ENCODE measurements at places on chromosomes 13 and 19.

DNA sequence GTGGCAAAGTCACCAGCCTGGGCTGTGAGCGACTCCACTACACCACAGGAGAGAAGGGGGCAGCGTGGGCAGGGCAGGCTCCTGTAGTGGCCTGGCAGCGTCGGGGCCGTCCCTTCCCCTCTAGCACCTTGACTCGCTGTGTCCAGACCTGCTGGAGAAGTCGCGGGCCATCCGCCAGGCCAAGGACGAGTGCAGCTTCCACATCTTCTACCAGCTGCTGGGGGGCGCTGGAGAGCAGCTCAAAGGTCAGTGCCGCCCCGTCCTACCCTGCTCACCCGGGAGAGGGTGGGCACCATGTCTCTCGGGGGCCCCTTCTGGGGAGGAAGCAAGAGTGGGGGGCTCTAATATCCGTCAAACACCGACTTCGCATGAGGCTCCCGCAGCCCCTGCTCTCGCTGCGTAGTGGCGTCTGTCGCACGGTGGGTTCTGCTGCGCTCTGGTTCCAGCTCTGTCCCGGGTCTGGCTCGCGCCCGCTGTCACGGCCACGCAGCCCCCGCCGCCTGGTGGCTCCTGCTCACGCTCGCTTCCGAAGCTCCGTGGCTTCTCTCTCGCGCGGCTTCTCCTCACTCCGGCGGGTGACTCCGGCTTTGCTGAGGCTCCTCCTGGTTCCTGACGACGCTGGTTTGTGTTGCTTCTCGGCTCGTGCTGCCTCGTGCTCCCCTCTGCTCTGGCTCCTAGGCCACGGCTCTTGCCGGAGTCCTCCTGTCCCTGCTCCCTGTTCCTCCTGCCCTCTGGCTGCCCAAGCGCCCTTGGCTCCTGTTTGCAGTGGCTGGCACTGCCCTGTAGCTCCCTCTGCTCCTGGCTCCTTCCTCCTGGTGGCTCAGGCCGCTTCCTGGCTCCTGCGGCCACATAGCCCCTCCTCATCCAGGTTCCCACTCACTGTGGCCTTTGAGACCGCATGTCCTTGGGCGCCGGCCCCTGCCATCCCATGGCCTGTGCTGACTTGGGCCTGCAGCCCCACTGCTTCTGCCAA lies 27.2 kb downstream of the MYH14 start:
- DNase-seq: peak; percentile 87

DNA sequence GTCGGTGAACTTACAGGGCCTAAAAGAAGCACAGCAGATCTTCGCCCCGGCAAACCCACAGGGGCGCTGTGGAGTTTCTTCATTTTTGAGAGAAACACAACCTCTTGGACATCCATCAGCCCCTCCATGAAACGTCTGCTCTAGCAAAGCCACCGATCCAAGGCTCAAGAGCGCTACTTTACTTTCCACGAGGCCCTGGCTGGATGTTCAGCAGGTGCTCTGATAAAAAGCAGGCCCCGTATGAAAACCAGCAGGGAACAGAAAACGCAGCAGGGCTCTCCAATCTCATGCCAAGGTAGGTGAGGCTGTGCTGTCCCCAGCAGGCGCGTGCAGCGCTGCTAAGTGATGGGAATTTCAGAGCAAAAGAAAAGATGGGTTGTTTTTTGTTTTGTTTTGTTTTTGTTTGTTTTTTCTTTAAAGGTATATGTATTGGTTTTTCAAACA lies 86.7 kb downstream of the IRS2 start:
- peak; percentile 58 for DNase-seq

DNA sequence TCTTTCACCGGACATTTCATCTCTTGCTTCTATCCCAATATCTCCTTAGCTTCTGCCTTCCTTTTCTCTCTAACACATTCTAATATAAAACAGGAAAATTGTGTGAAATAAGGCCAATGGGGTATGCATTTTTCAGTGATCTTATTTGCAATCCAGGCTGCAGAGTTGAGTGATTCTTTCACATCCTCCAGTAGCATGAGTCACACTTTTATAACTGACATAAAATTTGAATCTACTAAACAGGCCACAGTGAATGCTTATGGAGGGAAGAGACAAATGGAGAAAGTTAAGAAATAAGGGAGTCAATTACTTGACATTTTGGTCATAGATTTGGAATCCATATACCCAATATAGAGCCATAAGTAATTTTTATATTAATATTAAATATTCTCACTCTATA lies 1037.0 kb upstream of the SPRY2 start:
- no peak for DNase-seq

DNA sequence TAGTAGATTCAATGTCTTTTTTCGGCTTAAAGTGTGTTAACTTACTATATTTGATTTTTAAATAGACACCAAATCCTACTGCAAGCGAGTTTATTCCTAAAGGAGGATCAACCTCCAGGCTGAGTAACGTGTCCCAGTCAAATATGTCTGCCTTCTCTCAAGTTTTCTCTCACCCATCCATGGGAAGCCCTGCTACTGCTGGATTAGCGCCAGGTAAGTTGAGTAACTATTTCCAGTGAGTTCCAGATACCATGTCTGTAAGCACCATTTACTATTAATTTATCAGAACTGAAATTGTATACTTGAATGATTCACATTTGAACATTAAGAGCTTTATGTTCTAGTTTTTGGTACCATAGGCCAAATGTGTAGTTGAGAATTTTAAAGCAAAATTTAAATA lies 81.8 kb downstream of the PAN3 start:
- DNase-seq: no peak

DNA sequence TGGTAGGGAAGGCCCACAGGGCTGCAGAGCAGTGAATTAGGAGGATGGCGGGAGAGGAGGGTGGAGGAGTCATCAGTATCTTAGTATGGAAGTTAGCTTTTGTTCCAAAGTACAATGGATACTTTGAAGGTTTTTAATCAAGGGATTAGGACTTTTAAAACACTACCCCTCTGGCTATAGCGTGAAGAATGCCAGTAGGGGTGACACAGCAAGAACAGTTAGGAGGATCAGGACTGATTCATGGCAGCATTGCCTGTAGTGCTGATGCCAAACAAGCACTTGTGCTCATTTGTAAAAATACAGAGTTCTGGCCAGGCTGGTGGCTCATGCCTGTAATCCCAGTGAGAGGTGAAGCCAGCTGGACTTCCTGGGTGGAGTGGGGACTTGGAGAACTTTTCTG lies 46.2 kb downstream of the SKA3 start:
- no peak for DNase-seq

- no peak for DNase-seq
Observed at GRCh38 chr19:5141129-5141849, 172.4 kb downstream of the KDM4B start.

- DNase-seq: no peak
Observed at GRCh38 chr19:8393871-8394250, 3.7 kb downstream of the RAB11B start.

DNA sequence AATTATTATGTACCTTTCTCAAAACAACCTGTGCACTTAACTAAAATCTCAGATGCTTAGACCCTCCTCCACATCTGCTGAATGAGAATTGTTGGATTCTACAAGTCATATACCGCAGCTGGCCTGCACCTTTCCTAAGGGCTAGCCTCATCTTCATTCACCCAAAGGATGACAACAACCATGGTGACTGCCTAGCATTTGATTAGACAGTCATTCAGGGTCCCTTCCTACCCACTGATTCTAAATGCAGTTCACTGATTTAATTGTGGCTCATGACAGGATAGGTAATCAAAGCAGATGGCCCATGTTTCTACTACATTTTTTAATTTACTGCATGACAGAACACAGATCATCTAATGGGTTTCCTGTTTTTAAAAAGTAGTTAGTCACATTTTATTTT lies 551.9 kb upstream of the SLC10A2 start:
- DNase-seq: no peak

GRCh38 chr13:73519396-73520116 lies 460.8 kb downstream of the KLF5 start:
- no peak for DNase-seq

GRCh38 chr13:31930901-31931522 lies 100.6 kb upstream of the FRY start:
- DNase-seq: no peak

DNA sequence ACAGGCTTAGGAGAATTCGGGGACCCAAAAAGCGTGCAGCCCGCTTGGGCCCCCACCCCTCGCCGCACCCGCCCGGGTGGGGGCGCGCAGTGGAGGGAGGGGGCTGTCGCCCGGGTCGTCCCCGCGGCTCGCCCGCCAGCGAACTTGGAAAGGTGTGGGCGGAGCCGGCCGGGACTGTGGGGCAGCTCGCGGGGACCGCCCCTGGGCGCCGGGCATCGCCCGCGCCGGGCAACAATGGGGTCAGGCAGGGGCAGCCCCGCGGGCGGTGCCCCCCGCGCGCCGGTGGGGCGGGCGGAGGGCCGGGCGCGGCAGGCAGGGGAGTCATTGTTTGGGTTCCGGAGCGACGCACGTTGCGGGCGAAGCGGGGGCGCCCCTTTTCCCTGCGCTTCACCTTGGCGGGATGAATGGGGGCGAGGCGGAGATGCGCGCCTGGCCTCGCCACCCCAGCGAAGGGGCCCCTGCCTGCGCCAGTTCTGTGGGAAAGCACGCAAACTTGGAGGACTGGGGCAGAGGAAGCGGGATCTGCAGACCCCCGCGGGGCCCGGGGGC lies 647 bp upstream of the KLF12 start:
- no peak for DNase-seq

DNA sequence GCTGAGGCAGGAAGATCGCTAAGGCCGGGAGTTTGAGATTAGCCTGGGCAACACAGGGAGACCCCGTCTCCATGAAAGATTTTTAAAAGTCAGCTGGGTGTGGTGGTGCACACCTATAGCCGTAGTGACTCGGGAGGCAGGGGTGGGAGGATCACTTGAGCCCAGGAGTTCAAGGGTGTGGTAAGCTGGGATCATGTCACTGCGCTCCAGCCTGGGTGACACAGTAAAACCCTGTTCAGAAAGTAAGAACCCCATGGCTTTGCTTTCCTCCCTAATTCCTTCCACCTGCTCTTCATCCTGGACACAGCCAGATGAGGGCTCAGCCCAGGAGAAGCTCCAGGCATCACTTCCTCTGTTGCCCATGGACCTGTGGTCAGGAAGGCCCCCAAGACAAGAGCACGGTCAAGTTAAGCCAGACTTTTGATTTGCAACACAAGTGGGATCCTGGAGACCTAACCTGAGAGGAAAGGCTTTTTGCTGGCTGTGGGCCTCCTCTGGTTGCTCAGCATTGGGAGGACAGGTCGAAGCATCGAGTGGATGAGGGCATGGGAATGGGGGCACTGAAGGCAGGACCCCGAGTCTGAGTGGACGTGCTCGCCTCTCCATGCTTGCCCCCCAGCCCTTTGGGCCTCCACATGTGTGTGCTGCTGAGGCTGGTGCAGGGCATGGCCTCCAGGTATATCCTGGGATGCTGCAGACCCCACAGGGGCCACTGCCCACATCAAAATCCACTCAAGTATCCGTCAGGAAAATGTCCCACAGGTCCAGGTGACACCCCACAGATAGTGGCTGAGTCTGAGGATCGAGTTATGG lies 25.4 kb downstream of the TUBA3C start:
- DNase-seq: no peak

- DNase-seq: no peak
Observed at GRCh38 chr19:49816590-49816989, 1.5 kb upstream of the MED25 start.

GRCh38 chr19:9827289-9828238 lies at the start of gene UBL5:
Gene UBL5, plus strand, starts transcription at chr19:9827918. Its CDS starts 420 bp downstream, at chr19:9828338.
- DNase-seq: peak; percentile 94

GRCh38 chr19:6424195-6424938 lies at the start of gene KHSRP:
Gene KHSRP, minus strand, starts transcription at chr19:6424811. Its CDS starts 110 bp downstream, at chr19:6424701.
- DNase-seq: no peak

DNA sequence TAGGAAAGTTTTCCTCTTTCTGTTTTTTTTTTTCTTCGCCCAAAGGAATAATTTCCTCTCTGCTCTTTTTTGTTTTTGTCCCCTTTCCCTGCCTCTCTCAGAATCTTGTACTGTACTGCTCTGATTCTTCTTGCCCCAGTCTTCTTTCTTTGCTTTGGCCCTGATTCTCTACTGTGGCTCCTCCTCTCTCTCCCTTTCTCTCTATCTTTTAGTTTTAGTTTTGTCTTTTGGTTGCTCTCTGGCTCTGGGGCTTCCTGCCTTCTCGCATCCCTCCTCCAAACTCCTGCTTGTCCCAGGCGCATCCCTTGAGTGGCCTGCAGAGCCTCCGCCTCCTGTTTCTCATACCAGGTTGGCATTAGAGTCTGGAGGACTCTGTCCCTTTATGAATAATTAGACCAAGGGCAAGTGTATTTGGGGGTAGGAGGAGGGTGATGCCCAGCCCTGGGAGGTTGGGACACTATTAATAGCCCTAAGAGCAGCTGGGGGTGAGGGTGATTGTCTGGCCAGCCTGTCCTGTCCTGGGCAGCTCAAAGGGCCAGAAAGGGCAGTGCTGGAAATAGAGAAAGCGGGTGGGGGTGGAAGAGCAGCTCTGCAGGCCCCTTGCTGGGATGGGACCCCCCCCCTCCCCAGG lies 39.1 kb downstream of the LYL1 start:
- DNase-seq: no peak

GRCh38 chr13:24281188-24282008 lies 28.0 kb upstream of the C1QTNF9 start:
- DNase-seq: no peak

DNA sequence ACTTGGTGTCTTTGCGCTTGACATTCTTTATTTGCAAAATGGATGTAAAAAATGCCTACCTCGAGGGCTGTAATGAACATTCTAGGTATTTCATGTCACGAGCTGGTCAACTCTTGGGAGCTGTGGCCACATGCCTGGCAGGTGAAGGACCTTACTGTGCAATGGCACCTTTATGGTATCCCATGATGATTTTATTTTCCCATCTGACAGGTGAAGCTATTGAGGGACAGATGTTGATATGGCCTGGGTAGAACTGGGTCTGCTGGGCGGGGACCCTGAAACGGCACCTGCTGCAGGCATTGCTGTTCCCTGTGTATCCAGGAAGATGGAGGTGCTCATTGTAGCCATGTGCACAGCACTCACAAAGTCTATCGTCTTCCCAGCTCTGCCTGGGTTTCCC lies 332.2 kb downstream of the TEX29 start:
- peak; percentile 4 for DNase-seq

DNA sequence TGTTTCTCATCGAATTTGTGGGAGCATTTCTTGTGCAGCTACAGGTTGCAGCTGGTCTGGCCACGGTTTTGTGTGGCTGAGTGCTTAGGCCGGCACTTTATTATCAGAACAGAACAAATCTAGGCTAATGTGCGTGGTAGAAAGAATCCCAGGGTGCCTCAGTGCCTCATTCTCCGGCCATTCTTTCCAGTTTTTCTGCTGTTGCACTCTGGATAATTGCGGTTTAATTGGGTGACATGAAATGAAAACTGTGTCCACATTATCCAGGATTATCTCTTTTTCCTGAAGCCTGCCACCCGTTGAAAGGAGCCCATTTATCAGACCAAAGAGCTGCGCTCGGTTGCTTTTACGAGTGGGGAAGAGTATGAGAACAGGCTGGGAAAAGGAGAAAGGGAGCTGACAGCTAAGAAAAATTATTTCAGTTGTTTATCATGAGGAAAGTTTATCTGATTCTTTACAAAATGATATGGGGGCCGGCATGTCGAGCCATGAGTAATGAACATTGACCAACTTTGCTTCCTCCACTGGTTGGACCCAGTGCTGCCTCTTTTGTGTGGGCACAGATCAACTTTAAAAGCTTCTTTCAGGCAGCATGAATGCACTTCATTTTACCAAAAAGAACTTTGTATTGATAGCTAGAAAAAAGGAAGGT lies 117.0 kb upstream of the SOX21 start:
- DNase-seq: no peak

GRCh38 chr13:87123987-87124784 lies 547.0 kb upstream of the SLITRK5 start:
- peak; percentile 48 for DNase-seq

- DNase-seq: no peak
Observed at GRCh38 chr19:5152767-5153532, 184.0 kb downstream of the KDM4B start.

GRCh38 chr13:66665991-66666390 lies 564.1 kb downstream of the PCDH9 start:
- peak; percentile 51 for DNase-seq

All from H9 (cell line).